Anterior cingulate cortex (tissue), 58 donors: ENCODE measurements at places on chromosomes 1 and 21.
A peak's percentile ranks its signal among the peaks of the same experiment; 100 is the strongest.

- DNase-seq, result no peak
Observed at GRCh38 chr1:14660801-14661200, 62.3 kb downstream of the KAZN start.

- no peak for DNase-seq
Observed at GRCh38 chr21:34262469-34262845, 101.3 kb upstream of the KCNE2 start.

- DNase-seq, result peak; percentile 37
Observed at GRCh38 chr1:197774466-197775281, 606 bp downstream of the DENND1B start.

DNA sequence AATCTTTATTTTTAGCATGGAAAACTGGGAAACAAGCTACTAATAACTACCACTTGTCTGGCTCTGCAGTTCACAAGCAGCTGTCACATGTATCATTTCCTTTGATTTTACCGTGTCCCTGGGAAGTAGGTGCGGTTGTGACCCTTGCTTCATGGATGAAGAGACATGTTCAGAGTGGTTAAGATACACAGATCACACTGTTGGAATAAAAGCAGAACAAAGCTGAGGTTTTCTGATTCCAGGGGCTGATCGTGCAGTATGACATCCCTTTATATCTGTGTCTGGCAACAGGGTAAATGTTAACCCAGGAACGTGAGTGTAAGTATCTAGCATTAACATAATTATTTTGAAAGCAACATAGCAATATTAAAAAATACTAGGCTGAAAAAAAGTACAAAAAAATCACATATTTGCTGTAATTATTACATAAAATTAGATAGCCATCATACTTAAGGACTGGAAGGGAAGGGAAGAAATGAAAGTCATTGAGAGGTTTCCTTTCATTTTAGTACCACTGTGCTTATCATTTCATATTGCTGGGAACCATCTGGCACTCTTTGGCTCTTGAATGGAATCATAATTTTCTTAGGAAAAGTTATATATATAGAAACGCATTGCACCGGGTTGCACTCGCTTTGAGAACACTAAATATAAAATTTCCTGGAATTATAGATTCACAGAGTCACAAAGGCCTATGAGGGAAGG lies 62.8 kb upstream of the PAXBP1 start:
- DNase-seq, result no peak

GRCh38 chr1:204206121-204206520 lies 7.7 kb downstream of the GOLT1A start:
- no peak for DNase-seq

GRCh38 chr21:29018540-29018939 lies 609 bp downstream of the RWDD2B start:
- no peak for DNase-seq

- no peak for DNase-seq
Observed at GRCh38 chr21:45097827-45098387, 23.5 kb downstream of the ADARB1 start.

GRCh38 chr1:81125672-81126071 lies 675.1 kb upstream of the ADGRL2 start:
- DNase-seq, result no peak

- DNase-seq, result no peak
Observed at GRCh38 chr1:53637511-53638359, 101.2 kb downstream of the GLIS1 start.

DNA sequence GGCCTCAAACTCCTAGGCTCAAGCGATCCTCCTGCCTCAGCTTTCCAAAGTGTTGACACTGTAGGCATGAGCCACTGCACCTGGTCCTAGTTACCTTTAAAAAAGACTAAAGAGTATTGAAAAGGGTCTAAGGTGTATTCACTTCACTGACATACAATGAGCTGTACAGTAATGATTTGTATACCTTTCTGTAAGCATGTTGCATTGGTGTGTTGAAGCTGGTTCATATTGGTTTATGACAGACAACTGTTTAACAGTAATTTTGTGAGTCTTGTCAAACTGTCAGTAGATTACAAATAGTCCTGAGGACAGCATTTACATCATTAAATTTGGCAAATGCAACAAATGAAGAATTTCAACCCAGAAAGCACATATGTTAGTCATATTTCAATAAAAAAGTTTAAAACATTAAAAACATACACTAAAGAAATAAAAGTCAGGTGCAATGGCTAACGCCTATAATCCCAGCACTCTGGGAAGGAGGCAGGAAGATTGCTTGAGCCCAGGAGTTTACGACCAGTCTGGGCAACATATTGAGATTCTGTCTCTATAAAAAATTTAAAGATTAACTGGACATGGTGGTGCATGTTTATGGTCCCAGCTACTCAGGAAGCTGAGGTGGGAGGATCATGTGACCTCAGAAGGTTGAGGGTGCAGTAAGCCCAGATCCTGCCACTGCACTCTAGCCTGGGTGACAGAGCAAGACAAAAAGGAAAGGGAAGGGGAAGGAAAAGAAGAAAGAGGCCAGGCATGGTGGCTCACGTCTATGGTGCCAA lies 88.3 kb upstream of the HP1BP3 start:
- DNase-seq, result no peak

GRCh38 chr1:236979149-236979900 lies 24.9 kb downstream of the MT1HL1 start:
- no peak for DNase-seq

DNA sequence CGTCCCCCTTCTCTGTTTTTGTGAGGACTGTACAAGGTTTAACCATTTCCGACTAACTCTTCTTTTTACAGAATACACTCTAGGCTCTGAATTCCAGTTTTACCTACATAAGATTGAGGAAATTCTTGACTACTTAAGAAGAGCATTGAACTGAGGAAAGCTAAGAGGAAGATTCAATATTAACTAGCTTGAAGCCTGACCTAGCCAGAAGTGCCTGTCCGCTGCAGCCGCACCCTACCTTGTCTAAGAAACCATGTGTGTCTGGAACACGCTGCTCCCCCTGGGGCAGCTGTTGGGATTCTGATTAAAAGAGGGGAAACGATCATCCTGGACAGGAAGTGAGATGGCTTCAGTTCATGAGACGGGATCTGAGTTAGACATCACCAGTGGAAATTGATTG lies 28.9 kb downstream of the CA6 start:
- no peak for DNase-seq

- no peak for DNase-seq
Observed at GRCh38 chr1:11771481-11772043, 9.6 kb downstream of the C1orf167 start.

GRCh38 chr1:93907718-93908117 lies 1.5 kb downstream of the GCLM start:
- DNase-seq, result no peak

- no peak for DNase-seq
Observed at GRCh38 chr1:11482701-11483479, 3.9 kb downstream of the DISP3 start.

DNA sequence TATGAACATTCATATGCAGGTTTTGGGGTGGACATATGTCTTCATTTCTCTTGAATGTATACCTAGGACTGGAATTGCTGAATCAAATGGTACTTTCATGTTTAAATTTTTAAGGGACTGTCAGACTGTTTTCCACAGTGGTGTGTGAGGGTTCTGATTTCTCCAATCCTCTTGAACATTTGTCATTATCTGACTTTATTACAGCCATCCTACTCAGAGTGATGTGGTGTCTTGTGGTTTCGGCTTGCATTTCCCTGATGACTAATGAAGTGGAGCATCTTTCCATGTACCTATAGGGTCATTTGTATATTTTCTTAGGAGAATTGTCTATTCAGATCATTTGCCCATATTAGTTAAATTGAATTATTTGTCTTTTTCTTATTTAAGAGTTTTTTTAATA lies 35.4 kb upstream of the ZNF281 start:
- DNase-seq, result no peak
